ENCODE measurements at places on chromosomes 5 and 9.
A peak's percentile ranks its signal among the peaks of the same experiment; 100 is the strongest.

- DNase-seq = no peak
Observed at GRCh38 chr5:151703227-151703626, 16.5 kb upstream of the SPARC start.

- no peak for DNase-seq
Observed at GRCh38 chr5:150783422-150783928, 4.9 kb downstream of the SMIM3 start.

DNA sequence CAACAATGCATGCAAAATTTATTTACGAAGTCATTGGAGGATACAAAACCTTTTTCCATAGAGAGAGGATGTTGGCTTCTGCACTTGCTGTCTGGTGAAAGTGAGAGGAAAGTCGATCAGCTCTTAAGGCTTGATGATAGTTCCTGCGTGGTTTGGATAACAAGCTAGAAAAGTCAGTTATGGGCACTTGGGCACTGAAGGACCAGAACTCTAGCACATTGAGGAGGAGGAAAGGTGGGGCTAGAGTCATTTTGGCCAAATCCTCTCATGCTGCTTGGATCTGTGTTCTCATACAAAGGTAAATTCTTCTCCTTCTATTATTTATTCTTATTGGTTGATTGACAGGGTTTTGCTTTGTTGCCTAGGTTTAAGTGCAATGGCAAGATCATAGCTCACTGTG is 245.9 kb upstream of the ADAMTSL1 start:
- no peak for DNase-seq

- DNase-seq = no peak
Observed at GRCh38 chr5:132003982-132004381, 7.5 kb downstream of the ACSL6 start.

DNA sequence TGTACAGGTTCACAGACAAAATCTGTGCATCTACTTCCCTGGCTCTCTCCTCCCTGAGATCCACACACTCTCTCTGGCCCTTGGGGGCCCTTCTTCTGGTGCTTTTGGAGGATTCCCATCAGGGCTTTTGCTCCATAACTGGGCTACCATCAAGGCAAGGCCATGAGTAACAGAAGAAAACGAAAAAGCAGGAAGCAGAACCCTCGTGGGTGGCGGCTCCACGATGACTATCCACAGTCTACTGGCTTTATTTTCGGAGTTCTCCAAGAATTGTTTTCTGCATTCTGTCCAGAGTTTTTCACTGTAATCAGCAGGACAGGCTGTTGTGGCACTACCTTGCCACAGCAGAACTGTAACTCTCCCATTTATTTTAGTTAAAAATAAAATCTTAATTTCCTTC is 19.9 kb downstream of the PNPLA7 start:
- no peak for DNase-seq

GRCh38 chr9:123120131-123120530 is 86.7 kb downstream of the GPR21 start:
- DNase-seq = no peak

DNA sequence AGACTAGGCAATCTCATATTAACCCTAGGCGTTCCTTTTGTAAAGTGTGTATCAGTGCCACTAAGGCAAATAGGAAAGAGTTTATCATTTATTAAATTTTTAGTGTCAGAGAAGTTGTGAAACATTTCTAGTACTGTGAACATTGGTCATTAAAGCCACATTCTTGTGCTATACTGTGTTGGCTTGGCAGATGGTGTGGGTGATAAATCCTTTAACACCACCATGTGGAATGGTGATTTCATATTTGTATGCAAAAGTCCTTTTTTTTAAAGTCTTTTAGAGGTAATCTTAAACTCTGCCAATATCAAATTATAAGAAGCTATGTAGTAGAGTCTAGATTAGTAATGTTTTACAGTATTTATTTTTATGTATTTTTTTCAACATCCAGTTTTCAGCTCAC is 18.1 kb downstream of the SLC12A2 start:
- no peak for DNase-seq

GRCh38 chr9:17319864-17320263 is 185.0 kb downstream of the CNTLN start:
- DNase-seq = no peak

- DNase-seq = no peak
Observed at GRCh38 chr5:170427672-170428236, 38.6 kb upstream of the KCNMB1 start.

GRCh38 chr5:173673295-173674101 is 57.0 kb upstream of the BOD1 start:
- no peak for DNase-seq

GRCh38 chr5:150625164-150625535 is 15.3 kb upstream of the SYNPO start:
- no peak for DNase-seq

DNA sequence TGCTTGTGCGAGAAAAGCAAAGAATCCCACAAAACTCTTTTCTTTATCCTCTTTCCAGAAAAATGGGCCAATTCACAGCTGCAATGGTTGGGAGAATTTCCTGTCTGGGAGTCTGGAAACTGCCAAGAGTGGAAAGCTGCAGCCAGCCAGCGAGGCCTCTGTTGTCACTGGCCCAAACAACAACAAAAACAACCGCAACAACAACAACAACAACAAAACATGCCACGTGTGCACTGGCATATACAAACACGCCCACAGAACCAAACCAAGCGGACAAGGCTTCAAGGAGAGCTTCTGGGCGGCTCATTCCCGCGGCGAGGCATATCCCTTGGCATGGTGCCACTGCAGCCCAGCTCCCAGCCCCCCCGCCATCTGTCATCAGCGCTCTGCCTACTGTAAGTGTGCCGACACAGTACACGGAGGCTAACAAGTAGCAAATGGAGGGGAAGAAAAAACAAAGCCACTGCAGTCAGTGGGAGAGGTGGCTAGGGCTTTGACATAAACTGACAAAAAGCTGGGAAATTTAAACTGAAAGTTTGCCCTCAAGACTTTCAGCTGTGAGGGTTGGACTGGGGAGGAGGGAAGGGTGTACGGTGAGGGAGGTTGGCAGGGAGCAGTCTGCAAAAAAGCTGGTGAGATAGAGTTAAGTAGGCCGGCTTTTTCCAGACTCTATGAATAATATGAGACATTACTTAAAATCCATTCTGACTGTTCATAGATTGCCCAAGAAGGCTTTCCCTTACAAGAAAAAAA is 165.0 kb upstream of the ZNF462 start:
- DNase-seq = peak; percentile 67

- no peak for DNase-seq
Observed at GRCh38 chr5:56649569-56649968, 165.8 kb upstream of the MAP3K1 start.
